ENCODE measurements at places on chromosomes 1 and 21.

DNA sequence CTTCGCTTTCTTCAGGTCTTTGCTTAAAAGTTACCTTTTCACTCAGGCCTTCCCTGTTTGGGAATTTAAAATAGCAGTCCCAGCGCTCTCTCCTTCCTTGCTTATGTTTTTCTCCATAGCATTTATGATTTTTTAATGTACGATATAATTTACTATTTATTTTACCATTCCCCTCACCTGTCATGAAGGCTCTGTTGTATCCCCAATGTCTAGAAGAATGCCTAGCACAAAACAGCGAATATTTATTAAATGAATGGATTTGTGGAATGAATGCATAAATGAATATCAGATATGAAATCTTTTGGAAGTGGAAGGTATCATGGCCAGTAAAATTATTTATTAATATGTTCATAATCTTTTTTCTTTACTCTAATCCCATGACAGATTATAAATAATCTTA lies 402 bp upstream of the OSBPL9 start:
- no peak for DNase-seq

GRCh38 chr1:27300341-27301051 lies 21.5 kb upstream of the TMEM222 start:
- DNase-seq, result peak; percentile 77

DNA sequence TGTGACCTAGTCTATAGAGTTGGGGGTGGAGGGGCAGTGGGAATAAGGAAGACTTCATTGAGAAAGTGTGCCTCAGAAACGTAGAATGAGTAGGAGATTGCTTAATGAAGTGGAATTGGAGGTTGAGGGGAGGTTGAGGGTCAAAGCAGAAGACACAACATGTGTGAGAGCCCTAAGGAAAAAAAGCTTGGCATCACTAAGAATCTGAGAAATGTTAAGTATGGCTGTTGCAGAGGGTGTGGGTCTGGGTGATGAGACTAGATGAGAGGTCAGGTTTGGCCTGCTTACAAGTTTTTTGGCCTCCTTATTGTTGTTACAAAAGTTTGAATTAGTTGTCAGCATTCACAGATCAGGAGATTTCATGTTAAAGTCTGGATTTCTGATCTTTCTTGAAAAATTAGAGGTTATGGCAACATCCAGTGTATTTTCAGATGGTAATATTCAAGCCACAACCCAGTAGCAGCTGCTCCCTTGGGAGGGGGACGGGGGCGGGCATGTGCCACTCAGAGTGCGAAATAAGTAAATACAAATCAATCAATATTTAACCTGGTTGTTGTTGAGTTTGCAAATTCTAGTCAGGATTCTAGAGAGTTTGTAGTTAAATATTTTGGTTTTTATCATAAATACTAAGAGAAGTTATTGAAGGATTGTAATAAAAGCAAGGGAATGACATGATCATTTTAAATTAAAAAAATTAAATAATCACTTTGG lies 4.3 kb downstream of the MAN1A2 start:
- no peak for DNase-seq

GRCh38 chr1:99594205-99594604 lies 51.7 kb upstream of the PALMD start:
- DNase-seq, result no peak

DNA sequence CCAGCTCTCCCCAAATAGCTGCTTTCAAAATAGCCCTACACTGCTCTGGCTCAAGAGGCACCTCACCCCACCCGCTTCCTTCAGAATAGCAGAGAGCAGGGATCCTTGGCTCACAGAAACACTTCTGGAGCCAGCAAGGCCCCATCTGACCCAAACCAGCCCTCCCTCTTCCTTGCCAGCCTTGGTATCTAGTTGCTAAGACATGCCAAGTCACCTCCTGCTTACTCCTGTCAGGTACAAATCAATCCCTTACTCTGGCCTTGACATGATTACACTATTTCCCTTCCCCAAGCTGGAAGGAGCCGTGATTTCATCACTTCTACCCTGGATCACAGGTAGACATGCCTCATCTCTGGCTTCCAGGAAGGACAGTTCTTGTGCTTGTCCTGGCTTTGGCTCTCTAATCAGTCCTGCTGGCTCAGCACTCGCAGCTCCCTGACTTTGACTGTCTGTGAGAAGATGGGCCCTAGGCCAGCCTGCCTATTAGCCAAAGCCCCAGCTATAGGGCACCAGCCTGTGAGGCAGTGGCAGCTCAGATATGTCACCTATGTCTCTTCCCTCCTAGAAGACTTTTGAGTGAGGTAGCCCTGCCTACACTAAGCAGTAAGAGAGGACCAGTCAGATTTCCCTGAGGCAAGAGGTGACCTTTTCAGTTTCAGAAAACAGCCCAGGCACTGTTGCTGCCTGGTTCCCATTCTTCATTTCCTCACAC lies 8.9 kb upstream of the MUTYH start:
- no peak for DNase-seq

DNA sequence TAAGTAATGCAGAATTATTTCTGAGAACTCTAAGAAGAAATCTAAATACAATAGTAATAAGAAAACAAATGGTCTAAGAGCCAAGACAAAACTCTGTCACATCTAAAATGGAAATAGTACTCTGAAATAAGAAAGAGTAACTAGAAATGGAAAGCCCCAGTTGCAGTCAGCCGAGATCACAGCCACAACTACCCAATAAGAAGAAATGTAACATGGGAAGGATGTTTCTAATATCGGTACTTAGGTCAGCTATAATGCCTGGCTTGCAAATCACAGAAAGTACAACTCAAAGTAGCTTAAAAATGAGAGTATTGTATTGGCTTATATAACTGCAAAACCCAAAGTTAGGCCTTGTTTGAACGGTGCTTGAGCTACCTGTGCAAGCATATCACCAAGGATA lies 58.6 kb upstream of the USP25 start:
- no peak for DNase-seq

GRCh38 chr1:23079025-23079424 lies 59.8 kb downstream of the KDM1A start:
- DNase-seq, result no peak

- no peak for DNase-seq
Measured at GRCh38 chr1:14057640-14058039, 357.7 kb downstream of the PRDM2 start.

GRCh38 chr1:95195046-95195445 lies 39.0 kb upstream of the RWDD3 start:
- DNase-seq, result no peak

GRCh38 chr1:116514708-116515525 lies 55.9 kb downstream of the CD58 start:
- no peak for DNase-seq

DNA sequence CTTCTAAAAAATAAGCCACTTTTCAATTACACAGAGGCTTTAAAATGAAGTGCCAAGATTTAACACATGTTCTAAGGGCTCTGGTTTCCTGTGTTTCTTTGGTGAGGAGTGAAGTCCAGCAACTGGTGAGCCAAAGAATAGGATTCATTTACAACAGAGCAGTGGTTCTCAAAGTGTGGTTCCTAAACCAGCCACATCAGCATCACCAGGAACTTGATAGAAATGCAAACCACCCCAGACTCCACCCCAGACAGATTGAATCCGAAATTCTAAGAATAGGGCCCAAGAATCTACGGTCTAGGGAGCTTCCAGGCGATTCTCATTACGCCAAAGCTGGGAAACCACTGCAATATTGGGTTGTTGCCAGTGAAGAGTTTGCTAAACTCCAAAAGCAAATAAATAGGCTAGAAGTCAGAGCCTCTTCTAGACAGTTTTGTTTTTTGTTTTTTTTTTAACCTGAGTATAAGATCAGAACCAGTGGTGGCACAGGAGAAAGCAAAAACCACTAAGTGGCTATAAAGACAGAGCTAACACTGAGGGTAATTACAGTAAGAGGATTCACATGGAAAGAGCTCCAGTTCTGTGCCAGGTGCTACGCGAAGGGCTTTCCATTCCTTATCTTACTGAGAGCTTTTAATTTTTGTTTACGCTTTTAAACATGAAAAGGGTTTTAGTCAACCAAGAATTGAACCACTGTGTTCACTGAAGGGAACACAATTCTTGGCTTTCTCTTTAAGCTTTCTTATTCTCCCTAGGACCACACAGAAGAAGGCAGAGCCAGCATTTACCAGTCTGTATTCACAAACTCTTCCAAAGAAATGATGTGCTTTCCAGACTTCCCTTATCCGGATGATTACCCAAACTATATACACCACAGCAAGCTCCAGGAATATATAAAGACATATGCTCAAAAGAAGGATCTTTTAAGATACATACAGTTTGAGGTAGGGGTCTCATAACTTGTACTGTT lies 42.4 kb upstream of the FMO2 start:
- no peak for DNase-seq

DNA sequence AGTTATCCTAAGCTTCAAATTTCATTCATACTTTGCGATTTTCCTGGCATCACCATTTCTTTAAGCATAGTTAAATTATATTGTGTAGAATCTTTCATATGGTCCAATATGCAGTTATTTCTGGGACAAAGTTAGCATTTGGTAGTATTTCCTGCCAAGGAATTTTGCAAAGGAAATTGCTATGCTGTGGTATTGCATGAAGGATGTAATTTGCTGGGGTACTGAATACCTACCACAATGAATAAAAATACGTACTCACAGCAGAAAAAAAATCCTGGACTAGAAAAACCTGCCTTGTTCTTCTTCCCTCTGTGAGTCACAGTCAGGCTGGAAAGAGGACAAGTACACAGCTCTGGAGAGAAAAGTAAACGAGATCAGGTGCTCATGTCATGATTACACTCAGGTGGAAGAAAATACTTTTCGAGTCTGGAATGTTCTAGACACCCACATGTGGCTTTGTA lies 241.2 kb downstream of the PTBP2 start:
- no peak for DNase-seq

DNA sequence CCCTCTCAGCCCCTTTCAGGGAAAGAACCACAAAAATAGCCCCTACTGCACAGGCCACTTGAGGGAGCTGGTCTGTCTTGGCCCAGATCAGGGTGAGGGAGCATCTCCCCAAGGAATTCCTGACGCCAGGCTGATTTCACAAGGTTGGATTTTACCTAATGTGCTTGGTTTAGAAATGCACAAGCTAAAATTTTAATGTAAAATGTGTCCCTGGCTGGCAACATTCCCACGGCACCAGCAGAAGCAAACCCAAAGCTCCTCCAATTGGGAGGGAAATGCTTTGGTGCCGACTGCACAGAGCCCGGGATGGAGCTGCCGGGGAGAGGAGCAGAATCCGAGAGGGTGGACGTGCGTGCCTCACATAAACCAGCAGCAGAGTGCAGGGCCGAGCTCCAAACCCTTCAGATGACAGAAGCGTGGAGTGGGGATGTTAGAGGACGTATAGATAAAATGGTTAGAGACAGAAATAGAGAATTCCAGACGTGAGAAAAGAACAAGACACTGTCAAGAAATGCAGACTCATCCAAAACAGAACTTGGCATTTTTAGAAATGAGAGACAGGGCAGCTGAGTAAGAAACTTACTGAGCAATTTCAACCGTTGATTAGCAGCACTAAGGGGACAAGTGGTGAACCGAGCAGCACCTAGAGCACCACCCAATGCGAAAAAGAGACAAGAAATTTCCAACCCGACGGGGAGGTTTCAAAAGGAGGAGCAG lies 41.6 kb upstream of the TMEM52 start:
- DNase-seq, result no peak
